ENCODE measurements at places on chromosomes 7 and 10.

DNA sequence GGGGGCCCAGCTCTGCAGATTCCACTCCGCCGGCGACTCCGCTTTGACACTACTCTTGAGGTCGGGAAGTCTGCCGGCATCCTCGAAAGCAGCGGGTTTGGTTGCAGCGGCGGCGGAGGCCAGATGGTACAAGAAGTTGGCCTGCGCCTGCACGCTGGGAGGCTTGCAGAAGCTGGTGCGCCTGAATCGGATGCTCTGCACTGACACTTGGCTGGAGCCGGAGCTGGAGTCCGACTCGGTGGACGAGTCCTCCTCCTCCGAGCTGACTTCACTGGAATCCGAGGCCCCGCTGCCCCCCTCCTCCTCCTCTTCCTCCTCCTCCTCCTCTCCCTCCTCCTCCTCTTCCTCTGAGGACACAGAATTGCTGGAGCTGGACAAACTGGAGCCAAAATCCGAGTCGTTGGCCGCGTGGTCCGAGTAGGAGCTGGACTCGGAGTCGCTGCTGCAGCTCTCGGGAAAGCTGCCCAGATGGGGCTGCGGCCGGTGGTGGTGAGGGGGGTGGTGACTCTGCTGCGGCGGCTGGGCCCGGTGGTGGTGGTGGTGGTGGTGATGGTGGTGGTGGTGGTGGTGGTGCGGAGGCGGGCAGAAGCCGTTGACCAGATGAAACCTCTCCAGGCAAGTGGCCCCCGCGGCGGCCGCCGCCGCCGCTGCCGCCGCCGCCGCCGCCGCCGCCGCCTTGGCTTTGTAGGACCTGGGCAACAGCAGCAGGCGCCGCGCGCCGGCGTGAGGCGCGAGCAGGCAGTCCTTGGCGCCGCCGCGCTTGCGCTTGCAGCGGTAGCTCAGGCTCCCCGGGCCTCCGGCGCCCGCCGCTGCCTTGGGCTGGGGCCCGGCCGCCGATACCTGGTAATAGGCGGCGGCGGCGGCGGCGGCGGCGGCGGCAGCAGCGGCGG lies 9.0 kb downstream of the SKIDA1 start:
- no peak for DNase-seq

- DNase-seq, result peak; percentile 54
Measured at GRCh38 chr10:57979491-57979890, 288.2 kb downstream of the IPMK start.

DNA sequence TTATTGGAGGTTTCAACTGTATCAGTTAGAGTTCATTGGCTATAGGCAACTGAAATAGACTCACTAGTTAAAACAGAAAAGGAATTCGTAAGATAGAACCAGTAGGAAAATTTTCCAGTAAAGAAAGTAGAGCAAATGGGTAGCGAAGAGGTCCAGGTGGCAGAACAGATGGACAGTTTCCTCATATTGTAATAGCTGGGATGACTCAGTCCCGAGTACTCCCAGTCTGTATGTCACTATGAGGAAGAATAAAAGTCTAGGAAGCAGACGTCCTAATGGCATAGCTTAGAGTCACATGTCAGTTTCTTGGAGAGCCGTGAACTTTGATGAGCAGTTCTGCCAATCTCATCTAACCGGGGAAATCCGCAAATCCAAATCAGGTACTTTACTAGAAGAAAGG lies 95.3 kb downstream of the RNF32 start:
- no peak for DNase-seq

GRCh38 chr7:100682991-100683658 lies 9.6 kb downstream of the GNB2 start:
- DNase-seq, result no peak

DNA sequence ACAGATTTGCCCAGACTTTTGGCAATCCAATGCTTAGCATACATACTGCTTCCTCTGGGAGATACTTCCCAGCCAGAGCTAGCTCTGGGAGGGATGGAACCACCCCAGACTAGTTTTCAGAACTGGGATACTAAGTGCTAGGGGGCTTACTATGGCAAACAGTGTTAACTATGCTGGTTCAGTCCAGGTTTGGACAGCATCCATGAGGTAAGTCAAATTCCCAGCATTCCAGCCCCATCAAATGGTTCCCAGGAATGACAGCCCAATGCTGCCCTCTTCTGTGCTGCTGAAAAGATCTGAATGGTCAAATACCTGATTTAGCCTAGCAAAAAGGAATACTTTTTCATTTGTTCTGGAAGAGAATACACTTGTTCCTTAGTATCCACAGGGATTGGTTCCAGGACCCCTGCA lies 141.7 kb upstream of the CCDC6 start:
- DNase-seq, result no peak

DNA sequence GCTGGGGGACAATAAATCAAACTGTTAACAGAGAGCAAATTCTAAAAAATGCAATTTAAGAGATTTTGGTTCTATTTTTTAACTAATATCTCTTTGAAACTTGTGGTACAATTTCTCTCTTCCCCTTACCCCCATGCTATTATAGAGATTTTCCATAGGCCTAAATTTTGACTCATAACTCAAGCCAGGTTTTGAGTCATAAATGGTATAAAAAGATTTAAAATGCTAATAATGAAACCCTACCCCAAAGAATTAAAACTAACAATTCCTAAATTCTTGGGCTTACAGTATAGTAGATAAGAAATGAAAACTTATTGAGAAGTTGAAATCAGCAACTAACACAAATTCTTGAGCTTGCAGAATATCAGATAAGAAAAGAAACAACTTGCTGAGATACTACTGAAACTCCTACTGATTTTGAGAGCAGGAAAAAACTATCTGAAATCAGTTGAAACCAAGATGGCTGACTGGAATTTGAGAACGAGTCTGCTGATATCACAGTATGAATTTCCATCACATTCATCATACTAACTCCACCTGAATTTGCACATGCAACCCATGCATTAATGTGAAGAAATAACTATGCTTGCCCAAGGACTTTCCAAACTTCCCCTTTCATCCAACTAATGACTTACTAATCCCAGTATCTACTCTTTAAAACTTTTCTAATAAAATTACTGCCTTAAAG lies 36.3 kb downstream of the POT1 start:
- DNase-seq, result no peak

GRCh38 chr7:111485701-111486380 lies 76.5 kb downstream of the IMMP2L start:
- DNase-seq, result no peak

- DNase-seq, result no peak
Measured at GRCh38 chr7:954330-955238, at the start of gene ADAP1. TSS of gene ADAP1 (minus strand) at chr7:954680. CDS start at chr7:954477, 203 bp downstream.

DNA sequence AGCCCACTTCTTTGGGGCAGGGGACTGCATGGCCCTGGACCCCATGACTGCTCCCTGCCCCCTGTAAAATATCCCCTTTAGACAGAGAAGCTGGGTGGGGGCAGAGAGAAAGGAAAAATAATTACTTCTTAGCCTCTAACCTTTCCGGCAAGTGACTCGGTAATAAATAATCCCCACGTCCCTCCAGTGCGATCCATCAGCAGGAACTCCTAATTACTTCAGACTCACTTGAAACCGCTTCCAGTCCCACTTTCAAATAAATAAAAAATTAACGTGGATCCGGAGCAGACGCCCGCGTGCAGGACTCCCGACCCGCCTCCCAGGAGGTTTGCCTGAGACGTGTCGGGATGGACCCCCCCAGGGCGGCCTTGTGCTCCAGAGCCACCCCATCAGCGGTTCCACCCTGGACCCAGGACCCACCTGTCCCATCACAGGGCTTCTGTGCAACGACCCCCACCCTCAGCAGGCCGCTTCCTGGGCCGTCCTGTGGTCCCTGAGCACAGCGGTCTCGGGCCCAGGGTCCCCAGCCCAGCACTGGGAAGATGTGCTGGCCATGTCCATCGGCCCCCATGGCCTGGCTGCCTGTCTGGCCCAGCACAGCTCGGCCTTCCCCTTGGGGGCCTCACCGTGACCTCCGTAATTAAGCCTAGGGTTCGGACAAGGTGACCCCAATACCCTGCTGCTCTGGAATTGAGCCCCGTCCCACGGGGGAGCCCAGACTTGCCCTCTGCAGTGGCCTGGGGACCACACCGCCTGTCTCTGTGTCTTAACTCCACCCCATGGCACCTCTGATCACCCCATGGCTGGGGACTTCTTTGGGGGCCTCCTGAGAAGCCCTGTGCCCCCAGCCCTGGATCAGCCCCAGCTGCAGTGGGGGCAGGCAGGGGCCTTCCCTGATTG lies 108.0 kb downstream of the UNCX start:
- no peak for DNase-seq

GRCh38 chr7:90597563-90598253 lies 1.6 kb downstream of the CDK14 start:
- no peak for DNase-seq

DNA sequence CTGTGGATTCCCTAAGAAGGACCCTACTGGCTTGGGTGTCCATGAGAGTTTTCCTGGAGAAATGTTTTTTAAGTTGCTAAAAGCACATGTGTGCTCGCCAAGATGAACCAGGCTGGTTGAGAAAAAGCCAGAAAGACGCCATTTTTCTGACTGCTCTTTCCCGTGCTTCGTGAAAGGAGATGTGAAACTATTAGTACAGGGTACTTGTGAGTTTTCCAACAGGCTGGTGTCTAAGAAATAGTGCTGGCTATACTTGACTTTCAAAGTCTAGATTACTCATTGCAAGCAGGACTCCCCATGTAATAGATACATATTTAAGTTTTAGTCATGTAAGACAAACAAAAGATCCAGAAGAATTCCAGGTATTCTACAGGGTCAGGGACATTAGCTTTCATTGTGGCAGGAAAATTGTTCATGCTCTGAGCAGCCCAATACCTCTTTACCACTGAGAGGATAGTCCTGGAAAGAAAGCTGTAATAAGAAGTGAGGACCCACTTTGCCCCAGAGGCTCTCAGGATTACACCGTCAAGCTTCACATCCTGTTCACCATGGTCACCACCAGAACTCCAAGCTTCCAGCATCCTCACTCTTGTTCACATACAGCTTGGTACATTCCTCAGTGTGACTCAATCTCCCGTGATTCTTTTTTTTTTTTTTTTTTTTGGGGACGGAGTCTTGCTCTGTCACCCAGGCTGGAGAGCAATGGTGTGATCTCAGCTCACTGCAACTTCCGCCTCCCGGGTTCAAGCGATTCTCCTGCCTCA lies 43.8 kb upstream of the ICA1 start:
- DNase-seq, result no peak

DNA sequence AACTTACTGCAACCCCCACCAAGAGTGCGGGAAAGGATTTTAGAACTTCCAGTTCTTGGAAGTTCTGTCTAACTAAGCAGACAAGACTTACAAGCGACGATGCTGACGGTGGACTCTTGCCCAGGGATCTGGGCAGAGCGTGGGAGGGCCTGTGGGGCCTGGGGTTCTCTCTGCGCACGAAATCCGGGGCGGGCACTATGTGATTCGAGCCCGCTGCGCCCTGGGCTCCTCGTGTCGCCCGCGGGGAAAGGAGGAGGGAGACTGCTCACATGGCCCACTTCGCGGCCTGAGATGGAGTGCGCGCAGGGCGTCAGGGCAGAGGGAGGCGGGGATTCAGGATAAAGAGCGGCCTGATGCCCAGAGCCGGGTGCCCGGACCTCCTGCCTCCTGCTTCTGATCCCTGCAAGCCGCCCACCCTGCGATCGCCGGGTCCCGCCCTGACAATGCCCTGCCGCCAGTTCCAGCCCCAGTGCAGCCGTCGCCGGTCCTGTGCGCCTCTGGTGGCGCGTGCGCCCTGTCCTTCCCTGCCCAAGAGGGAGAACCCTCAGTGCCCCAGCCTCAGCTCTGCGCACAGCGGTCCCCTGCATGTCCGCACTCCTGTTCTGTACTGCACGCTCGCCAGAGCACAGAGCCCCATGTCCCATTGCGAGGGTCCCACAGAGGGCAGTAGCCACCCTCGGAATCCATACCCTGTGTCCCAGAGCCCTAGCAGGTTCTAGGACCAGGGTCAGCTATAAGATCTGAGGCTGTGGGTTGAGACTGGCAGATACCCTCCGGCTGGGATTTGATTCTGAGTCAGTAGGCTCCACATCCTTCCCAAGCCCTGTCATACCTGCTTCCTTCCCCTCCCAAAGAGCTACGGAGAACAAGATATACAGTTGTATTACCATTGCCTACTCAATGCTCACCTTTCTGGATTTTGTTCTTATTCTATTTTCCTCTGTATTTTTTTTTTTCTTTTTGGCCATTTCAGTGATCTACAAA lies 99.4 kb upstream of the TMEM106B start:
- DNase-seq, result peak; percentile 23

GRCh38 chr7:123285076-123285700 lies 85.4 kb upstream of the SLC13A1 start:
- DNase-seq, result no peak

DNA sequence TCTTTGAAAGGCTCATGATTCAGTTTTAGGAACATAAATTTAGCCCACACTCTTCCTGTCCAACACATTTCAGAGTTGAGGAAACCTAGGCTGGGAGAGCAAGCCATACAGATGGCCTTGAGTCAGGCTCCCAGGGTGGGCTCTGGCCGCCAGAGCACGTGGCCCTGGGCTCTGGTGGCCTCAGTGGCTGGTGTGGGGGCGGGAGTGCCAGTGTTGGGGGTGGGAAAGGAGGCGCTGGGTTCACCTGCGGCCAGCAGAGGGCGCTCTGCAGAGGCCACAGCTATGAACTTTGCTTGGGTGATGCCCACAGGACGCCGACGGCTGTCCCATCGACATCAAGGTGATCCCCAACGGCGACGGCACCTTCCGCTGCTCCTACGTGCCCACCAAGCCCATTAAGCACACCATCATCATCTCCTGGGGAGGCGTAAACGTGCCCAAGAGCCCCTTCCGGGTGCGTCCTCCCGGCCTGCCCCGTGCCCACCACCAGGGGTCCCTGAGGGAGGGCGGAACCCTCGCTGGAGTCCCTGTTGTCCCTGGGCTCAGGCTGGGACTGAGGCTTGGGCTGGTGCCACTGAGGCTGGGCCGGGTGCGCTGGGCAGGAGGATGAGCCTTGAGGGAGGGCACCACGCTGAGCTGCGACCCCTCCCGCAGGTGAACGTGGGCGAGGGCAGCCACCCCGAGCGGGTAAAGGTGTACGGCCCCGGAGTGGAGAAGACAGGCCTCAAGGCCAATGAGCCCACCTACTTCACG lies 11.9 kb downstream of the FLNC start:
- no peak for DNase-seq

- no peak for DNase-seq
Measured at GRCh38 chr10:71433768-71434744, 37.3 kb downstream of the CDH23 start.

DNA sequence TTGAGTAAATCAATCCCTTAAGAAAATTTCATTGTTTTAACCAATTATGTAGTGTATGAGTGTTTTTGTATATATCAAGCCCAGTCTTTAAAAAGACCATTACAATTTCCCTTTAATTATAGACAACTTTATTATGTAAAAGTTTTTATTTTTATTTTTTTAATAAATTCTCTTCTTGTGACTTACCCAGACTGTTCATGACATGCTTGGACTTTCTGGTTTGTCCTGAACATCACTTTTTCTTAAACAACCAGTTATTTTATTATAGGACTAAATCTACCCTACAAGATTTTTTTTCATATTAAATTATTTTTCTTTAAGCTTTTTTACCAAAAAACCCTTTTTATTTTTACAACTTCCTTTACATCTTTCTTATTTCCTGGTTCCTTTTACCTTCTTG lies 410.4 kb downstream of the ATRNL1 start:
- no peak for DNase-seq
